ENCODE measurements at places on chromosomes 13 and 19.

DNA sequence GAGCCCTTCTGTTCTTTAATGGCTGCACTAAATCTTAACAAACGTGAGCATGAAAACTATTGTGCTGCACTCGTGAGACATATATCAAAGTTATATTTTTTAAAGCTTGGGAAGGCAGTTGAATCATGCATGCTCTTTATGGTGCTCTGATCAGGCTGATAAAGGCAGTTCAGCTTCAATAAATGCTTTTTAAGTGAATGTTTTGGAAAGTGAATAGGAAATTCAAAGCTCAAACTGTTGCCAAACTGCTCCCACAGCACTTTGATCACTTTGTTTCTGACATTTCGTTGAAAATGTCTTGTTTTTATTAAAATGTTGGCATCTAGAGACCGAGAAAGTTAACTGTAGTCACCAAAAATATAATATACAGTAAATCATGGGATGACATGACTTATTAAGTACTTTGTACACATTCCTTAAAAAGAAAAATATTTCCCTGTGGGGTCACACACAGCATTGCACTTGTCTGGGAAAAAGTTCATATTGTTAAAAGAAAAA is 625.7 kb upstream of the PCDH9 start:
- no peak for DNase-seq

DNA sequence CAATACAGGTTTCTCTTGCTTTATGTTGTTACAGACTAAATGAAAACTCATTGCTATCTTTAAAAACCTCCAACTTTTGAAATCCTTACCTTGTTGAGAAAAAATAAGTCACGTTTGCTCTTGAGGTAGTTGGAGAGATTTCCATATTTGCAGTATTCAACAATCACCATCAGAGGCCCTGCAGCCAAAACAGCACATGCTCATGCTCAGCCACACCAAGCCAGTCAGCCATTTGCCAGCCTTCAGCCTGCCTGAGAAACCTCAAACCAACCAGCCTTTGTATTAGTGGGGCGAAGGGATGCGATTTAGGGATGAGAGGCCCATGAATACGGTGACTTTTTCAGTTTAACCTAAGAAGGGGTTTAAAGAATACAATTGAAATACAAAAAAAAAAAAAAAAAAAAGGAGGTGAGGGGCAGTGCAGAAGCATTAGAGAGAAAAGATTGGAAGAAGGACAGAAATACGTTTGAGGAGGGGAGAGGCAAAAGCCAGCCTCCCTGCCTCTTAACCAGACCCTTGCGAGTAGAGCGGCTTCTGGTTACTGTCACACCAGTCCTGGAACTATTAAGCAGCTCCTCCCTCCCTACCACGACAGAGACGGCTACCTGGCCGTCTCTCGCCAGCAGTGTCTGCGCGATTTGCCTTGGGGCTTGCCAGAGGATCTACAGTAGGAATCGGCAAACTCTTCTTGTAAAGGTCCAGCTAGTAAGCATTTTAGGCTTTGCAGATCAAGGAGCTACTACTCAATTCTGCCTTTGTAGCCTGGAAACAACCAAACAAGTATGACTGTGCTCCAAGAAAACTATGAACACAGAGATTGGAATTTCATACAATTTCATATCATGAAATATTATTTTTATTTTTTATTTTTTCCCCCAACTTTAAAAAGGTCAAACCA is 167.3 kb downstream of the FLT1 start:
- no peak for DNase-seq

- DNase-seq: peak; percentile 27
Observed at GRCh38 chr13:42280537-42280936, 8.6 kb downstream of the AKAP11 start.

DNA sequence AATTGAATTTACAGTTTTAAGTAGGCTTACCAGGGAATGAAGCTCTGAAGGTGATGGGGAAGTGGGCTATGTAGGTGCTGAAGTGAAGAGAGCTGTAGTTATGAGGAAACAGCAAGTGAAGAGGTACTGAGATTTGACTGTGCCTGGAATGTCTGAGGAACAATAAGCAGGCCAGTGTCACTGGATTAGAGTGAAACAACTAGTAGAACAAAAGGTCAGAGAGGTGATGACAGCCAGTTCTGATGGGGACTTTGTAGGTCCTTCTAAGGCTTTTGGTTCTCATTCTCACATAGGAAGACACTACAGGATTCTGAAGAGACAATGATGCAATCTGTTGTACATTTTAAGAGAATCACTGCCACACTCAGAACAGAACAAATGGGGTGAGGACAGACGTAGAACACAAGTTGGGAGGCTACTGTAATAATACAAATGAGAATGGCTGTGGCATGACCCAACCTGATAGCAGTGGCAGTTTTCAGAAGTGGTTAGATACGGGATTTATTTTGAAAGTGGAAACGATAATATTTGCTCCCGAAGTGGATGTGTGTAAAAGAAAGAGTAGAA is 130.8 kb downstream of the MYCBP2 start:
- no peak for DNase-seq

DNA sequence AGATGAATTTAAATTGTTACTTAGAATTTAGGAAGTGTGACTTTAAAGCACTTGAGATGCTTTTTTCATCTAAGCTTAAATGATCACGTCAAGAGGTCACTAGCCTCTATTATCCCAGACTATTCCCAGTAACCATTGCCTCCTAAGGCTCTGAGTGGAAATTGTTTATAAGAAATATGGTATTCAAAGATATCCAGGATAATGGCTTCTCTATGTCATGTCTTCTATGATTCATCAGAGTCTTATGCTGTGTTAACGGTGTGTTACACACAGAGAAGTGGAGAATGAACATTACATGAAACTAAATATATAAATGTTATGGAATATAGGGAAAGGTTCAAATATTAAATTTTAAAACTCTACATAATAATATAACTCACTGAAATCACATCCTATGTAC is 79.8 kb upstream of the NBEA start:
- DNase-seq: no peak

DNA sequence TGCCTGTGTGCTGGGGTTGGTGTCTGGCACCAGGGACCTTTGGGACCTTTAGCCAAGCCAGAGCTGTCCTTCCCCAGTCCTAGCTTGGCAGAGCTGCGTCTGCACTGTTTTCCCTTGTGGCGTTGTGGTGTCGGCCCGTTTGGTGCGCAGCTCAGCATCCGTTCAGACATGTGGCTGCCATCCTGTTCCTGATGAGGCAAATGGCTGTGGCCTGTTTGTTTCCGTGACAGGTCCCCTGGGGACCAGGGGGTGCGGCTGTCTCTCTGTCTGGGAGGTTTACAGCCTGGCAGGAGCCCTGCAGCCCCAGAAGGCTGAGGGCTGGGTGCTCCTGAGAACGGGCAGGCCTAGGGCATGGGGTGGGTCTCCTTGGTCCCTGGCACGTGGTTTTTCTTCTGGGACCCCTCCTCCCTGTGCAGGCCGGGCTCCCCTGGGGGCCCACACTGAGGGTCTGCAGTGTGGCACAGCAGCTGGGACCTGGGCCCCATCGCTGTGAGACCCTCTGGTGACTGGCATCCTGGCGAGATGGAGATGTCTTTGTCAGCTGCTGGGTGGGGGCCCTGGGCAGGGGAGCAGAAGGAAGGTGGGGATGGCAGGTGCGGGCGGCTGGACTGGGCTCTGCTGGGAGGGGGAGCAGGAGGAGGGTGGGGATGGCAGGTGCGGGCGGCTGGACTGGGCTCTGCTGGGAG is 4.0 kb downstream of the SPPL2B start:
- DNase-seq: no peak

DNA sequence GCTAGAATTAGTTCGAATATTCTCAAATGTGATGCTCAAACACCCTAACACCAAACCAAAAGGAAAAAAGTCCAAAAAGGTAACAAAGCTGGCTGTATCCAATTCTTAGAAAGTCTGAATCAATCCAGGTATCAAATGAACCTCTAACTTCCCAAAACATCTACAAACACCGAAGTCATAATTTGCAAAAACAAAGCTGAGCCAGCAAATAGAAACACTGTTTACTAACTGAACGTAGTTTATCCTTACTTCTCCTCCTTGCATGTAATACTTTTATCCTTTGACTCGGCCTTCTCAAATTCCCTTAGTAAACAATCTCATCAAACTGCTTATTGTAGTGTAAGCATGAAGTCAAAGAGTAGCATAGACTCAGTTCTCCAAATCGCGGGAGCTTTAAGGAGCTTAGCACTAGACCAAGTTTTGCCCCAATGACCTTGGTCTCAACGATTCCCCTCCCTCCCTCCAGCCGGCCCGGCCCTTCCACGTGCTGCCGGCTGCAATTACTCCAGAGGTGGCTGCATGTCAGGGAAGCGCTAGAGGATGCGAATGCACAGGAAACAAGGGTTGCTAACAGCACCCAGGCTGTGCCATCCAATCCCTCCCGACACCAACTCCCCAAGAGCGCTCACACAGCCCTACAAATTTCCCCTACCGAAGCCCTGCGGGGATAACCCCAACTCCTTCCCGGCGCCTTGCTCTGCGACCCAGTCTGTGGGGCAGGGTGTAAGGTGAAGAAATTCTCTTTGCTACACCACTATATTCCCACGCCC is 693 bp downstream of the XPO4 start:
- DNase-seq: peak; percentile 64

DNA sequence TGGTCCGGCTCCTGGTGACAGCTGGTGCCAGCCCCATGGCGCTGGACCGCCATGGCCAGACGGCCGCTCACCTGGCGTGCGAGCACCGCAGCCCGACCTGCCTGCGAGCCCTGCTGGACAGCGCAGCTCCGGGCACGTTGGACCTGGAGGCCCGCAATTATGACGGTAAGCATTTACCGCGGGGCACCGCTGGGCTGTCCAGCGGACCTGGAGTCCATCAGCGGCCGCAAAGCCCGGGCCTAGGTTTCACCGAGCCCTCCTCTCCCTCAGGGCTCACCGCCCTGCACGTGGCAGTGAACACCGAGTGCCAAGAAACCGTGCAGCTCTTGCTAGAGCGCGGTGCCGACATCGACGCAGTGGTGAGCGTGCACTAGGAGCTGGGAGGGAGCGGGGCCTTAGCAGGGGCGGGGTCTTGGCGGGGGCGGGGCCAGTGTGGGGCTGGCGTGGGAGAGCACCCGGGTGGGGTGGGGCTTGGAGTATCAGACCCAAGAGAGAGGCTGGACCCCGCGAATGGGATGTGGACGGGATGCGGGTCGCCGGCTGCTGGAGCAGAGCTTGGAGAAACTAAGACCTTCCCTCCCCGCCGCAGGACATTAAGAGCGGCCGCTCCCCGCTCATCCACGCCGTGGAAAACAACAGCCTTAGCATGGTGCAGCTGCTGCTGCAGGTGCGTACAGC is 8.7 kb downstream of the BCL3 start:
- DNase-seq: no peak

GRCh38 chr13:37640499-37640898 is 41.9 kb upstream of the POSTN start:
- peak; percentile 43 for DNase-seq

DNA sequence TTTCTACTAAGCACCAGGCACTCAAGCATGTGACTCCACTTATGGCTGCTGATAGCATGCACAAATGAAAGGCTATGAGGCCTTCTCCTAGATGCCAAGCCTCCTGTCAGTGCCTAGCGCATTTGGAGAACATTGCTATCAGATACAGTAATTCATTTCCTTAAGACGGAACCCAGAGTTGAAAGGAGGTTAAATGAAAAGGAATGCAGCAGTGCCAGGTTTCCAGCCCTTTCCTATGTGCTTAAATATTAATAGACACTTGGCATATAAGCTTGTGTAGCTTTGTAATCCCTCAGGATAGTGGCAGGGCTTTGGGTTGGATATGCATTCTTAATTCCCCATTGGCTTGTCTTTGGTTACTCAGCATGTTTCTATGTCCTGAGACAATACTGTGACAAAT is 140.1 kb upstream of the FRY start:
- peak; percentile 28 for DNase-seq

- peak; percentile 19 for DNase-seq
Observed at GRCh38 chr19:50906217-50906616, 5.0 kb downstream of the KLK4 start.

DNA sequence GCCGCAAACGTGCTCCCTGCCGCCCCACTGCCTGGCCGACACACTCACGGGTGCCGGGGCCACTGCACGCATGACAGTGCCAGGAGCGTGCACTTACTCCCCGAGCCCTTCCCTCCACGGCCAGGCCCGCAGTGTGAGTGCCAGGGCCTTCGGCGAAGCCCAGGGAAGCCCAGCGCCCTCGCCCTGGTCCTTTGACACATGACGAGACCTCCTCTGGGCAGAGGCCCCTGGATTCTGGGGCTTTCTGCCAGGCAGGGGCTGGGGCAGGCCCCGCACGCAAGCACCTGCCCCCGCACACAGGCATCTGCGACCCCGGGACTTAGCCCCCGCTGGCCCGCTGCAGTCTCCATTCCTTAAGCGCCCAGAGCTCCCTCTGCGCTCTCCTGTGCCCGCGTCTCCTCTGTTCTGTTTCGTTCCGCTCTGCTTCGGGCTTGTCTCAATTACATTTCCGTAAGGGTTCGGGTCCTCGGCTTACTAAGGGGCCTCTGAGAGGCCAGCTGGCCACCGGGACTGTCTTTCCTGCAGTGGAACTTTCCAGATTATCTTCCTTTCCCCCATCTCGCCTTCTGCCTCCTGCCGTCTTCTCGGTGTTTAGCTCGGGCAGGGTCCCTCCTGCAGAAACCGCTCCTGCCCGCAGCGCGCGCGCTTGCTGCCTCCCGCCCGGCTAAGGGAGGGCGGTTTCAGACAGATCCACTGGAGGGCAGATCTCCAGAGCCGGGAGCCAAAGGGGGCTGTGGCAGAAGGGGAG is 98.8 kb downstream of the ING1 start:
- DNase-seq: no peak

- DNase-seq: no peak
Observed at GRCh38 chr19:51023946-51024345, 2.5 kb downstream of the KLK11 start.
